ENCODE measurements at places on chromosomes 3 and 15.

DNA sequence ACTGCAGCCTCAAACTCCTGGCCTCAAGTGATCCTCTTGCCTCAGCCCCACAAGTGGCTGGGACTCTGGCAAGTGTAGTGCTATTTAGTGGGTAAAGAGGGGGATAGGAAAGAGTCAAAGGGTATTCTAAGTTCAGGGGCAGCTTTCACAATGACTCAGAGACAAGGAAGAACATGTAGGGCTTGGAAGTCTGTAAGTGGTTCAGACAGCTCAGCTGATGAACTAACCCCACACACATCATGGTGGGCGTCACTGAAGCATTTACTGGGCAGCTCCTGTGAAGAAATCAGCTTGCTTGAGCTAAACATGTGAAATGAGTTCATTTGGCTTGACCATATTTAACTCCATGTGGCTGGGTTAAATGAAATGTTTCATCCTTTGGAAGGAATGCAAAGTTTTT is 34.6 kb upstream of the THSD4 start:
- DNase-seq, result no peak

DNA sequence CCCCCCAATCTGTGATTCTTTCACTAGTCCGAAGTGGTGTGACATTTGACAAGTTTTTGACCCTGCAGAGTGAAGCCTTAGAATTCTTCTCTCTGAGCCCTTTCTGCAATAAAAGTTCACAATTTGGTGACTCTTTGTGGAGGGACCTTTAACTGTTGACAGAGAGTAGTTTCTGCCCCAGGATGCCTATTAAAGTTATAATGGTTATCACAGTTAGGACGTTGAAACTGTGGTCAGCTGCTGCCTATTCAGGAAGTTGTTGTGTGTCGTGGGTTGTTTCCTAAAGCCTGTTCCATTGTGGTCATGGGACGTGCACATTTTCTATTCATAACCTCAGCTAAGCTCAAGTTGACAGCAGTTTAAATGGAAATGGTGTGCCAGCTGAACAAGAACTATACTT is 274.5 kb downstream of the NEK10 start:
- DNase-seq, result no peak

- no peak for DNase-seq
Observed at GRCh38 chr15:63405683-63406390, 24.2 kb upstream of the CA12 start.

DNA sequence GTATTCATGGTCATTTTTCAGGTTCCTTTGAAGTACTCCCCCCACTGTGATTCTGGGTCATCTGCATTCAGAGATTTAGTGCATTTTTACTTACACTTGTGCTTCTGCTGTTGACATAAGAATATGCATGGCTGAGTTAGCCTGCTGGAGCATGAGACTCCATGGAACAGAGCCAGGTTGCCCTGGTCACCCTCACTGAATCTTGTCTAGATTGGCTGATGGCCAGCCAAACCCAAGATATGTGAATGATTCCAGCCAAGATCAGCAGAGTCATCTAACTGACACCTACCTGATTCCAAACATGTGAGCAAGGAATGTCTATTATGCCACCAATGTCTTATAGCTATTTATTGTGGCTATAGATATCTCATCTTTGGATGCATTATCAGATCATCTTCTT is 25.1 kb downstream of the DTWD1 start:
- DNase-seq, result no peak

DNA sequence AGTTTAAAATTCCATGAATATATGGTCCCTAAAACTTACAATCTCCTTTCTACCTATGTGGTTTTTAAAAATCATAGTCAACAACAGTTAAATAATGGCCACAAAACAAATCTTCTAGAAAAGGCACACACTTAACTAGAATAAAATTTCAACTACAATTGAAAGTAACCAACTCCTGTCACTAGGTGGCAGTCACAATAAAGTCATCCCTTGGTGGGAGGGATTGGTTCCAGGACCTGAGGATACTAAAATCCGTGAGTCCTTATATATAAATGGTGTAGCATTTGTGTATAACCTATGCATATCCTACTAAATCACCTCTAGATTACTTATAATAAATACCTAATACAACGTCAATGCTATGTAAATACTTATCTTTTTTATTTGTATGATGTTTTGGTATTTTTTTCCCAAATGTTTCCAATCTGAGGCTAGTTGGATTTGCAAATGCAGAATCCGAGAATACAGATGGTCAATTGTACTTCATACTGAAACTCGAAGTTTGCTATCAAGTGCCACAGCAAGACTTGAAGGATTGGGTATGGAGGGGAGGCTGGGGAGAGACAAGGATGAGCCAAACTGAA is 172.6 kb downstream of the FMN1 start:
- DNase-seq, result no peak

GRCh38 chr3:111314898-111315297 is 227.1 kb upstream of the CD96 start:
- DNase-seq, result no peak

GRCh38 chr3:152309535-152310307 is 41.0 kb downstream of the MBNL1 start:
- no peak for DNase-seq

DNA sequence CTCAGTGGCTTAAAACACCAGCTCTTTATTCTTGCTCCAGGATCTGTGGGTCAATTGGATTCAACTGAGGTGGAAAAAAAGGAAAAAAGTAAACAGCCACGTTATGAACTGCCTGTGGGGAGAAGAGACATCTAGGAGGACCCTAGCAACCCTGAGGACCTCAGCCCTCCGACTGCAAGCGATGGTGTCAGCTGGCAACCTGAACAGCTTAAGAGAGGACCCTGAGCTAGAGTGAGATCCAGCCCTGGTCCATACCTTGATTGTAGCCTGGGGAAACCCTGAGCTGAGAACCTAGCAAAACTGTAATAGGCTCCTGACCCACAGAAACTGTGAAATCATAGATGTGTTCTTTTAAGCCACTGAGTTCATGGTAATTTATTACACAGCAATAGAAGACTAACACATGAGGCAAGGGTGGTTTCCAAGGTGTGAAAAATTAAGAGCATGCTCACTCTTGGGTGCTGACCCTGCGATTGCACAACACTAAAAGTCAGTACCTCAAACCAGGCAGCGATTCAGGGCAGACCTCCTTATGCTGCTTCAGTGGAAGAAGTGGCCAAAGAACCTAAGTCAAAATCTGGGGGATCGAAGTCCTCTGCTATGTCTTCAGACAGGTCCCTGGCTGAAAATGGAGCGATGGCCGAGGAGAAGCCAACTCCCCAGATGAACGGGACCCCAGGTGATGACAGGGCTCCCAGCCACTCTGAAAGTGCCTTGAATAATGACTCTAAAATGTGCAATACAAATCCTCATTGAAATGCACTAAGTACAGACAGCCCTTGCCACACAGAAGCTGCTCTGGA is 57.7 kb downstream of the GASK1A start:
- no peak for DNase-seq

GRCh38 chr15:43524254-43524845 is 6.9 kb downstream of the MAP1A start:
- no peak for DNase-seq

GRCh38 chr3:181839039-181839915 is 127.6 kb downstream of the SOX2 start:
- no peak for DNase-seq

DNA sequence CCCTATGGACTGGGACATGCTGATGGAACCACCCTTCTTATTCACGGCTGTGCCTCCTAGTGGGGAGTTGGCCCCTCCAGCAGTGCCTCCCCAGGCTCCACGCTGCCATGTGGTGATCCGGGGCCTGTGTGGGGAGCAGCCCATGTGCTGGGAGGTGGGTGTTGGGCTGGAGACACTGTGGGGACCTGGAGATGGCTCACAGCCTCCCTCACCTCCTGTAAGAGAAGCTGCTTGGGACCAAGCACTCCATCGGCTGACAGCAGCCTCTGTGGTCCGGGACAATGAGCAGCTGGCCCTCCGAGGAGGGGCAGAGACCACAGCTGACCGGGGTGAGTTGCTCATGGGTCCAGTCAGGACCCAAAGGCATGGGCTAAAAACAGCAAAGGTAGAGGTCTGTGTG is 9.1 kb downstream of the ALG3 start:
- DNase-seq, result no peak

DNA sequence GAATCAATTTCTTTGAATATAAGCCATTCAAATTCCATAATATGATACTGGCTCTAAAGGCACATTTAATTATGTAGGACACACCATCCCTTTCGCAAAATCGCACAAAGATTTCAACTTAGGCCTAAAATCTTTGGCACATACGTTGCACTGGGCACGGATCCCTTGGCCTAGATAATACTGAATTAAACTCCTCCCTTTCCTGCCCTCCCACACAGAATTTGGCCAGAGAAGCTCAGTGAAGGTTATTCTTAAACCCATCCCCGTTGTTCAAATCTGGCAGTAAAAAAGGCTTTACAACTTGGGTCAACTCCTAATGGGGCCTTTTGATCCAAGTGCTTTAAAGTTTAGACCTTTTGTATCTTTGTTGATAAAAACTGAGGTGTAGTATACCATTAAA is 247.2 kb downstream of the PTPRG start:
- DNase-seq, result no peak

GRCh38 chr3:11717301-11717700 is 73.6 kb upstream of the VGLL4 start:
- DNase-seq, result no peak

DNA sequence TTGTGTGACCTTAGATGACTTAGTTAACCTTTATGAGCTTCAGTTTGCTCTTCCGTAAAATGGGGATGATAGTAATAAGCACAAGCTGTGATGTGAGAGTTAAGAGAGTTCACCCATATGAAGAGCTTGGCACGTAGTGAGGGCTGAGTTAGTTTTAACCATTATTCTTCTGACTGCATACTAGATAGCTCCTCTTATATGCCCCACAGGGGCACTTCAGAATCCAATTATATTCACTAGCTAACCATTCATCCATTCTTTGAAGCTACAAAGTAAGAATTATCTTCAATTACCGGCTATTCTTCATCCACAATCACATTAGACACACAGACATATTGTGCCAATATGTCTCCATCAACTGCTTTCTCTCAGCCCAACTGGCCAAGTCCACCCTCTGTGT is 159.0 kb upstream of the STT3B start:
- no peak for DNase-seq

DNA sequence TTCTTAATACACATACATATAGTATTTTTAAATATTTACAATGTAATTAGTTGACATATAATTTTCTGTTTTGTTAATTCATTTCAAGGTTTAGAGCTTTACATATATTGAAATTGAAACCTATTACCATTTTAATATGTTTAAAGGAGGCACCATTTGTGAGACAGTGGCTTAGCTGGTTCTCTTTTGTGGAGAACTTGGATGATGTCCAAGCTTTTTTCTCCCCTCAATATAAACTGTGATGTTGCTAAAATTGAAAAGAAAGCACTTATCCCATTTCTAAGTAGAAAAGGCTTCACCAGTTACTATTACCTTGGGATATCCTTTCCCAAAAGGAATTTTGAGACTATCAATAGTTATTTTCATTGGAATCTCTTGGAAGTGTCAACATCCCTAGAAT is 707.2 kb downstream of the NTRK3 start:
- no peak for DNase-seq

DNA sequence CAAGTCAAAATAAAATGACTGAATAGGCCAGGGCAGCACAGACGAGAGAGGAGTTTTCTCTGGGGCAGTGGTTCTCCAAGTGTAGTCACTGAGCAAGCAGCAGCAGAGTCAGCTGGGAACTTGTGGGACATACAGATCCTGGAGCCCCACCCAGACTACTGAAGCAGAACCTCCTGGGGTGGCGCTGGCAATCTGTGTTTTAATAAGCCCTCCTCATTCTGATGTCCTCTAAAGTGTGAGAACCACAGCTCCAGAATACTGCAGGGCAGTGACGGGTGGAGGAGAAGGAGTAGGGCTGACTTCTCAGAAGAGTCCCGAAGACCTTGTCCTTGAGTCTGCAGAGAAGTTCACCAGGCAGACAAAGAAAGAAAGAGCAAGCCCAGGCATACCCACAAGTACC is 251.3 kb upstream of the HES1 start:
- DNase-seq, result no peak

DNA sequence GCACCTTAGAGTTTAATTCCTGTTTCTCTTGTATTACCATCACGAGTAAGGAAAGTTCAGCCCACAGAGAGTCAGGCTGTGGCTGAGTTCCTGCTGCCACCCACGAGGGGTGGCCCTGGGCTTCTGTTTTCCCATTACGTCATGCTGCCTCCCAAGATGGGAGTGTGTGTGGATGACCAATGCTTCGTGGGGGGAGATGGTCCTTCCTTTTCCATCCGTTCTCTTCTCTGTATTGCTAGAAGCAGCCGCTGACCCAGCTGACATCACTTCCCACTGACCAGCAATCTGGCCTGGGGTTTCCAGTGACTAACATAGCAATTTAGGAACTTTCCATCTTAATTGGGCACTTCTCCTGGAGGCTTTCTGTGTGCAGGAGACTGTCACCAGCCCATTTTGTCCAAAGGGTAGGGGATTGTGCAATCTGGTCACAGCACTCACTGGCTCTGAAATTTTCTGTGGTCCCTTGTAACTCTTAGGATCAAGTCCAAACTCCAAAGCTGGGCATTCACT is 9.3 kb downstream of the IRAK2 start:
- DNase-seq, result peak; percentile 90

GRCh38 chr15:92510163-92510882 is 116.6 kb downstream of the ST8SIA2 start:
- no peak for DNase-seq

GRCh38 chr15:63971427-63971805 is 74.9 kb downstream of the DAPK2 start:
- no peak for DNase-seq

DNA sequence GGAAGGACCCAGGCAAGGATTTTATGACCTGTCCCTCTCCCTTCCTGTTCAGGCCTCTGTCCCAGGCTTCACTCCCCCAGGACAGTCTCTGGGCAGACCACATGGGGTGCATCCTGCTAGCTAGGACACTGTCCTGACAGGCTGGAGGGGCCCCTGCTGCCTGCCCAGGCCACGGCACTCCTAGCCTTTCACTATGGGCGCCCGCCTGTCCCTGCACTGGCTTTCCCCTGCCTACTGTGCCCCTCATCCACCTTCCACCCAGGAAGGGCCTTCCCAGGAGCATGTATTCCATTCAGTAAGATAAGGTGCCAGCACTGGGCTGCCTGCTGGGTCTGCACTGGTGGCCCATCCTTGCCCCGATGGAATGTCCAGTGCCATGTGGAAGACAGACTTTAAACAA is 145.3 kb downstream of the DNAJB8 start:
- no peak for DNase-seq

GRCh38 chr3:139756529-139757103 is 78.8 kb upstream of the NMNAT3 start:
- no peak for DNase-seq

DNA sequence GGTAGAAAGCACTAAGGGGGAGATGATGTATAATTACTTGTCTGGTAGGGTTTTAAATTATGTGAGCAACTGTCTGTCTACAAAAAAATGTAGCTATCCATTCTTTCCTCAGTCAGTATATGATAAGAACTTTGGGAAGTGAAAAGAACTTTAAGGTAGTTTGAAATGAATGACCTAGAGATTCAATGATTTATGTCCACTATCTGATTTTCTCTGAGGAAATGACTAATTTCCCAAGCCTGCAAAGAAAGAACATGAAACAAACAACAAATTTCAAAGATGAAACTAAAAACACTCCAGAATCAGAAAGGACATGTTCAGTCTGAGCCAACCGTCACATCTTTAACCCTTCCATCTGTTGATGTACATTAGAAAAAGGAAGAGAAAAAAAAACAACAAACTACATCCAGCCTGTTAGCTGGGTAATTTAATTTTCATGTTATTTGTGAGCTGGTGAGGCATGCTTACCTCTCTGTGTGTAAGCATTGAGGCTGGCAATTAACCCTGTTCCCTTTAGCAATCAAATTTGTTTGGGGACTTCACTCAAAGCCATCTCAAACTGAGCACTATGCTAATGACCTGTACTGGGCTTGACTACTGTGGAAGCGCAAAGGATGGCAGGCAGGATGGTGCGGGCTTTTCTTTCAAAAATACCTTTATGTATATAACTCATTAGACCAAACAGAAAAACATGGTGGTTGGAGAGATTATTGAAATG is 220.1 kb downstream of the TUSC7 start:
- no peak for DNase-seq
